ENCODE measurements at places on chromosomes 12 and 14.

DNA sequence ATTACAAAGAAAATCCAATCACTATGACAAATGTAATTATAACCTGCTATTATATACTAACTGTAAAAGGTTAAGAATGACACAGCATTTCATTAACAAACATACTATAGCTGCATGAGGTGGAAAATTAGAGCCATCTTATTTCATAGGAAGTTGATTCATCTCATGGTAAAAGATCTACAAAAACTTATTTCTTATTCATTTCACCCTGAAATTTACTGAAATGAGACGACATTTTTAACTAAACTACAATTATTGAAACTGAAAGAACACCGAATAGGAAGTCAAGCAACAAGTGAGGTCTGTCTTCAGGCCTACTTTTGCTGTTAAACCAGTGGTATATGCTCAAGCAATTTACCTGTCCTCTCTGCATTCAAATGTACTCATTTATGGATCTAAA, 87.2 kb downstream of the CEP83 start:
- DNase-seq: no peak

GRCh38 chr12:89040146-89040964, 311.9 kb downstream of the DUSP6 start:
- DNase-seq: no peak

DNA sequence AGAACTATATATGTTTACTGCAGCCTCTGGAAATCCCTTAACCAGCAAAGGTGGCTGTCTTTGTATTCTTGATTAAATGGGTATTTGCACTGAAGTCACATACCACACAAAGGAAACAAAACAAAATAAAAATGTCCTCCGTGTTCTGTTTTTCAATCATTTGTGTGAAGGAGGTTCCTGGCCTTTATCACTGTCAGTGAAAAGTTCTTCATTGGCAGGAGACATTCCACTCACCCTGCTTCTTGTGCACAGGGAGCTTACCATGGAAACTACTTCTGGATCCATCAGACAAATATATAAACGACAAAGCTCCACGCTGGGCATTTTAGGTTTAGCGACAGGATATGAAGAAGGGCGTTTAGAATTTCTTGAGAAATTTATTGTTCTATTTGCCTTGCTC, 5.7 kb upstream of the NKX2-8 start:
- DNase-seq: no peak

- DNase-seq: no peak
Observed at GRCh38 chr14:92341791-92342190, 18.8 kb downstream of the SLC24A4 start.

DNA sequence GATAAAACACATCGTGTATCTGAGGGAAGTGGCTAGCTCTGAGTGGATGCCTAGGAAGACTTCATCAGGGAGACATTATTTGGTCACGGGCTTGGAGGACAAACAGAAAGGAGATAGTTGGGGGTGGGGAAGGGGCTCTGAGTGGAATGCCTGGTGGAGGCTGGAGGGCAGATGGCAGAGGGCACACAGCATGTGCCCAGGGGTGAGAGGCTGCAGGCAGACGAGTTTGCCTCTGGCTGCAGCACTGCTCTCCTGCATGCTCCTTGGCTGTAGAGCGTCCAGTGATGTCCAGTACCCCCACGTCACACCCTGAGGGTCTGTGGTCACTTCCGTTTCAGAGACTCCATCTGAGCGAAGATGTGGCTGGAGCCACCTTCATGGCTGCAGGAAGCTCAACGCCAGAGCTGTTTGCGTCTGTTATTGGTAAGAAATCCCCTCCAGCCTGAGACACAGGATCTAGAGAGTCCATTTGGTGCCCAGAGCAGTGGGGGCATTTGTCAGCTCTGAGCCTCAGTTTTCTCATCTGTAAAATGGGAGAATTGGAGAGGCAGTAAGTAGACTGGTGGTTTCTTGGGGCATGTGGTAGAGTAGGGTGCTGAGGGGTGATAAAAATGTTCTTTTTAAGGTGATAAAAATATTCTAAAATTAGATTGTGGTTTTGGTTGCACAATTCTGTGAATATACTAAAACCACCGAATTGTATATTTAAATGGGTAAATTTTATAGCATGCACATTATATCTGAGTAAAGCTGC, 71.7 kb upstream of the RIN3 start:
- DNase-seq: no peak

GRCh38 chr12:119274636-119275065, 59.9 kb upstream of the CCDC60 start:
- DNase-seq: no peak

- DNase-seq: no peak
Observed at GRCh38 chr14:38910092-38910491, 192.9 kb downstream of the SEC23A start.

- DNase-seq: peak; percentile 17
Observed at GRCh38 chr12:55068416-55069010, 48.7 kb downstream of the NEUROD4 start.

- DNase-seq: no peak
Observed at GRCh38 chr14:50985124-50985858, 41.0 kb upstream of the PYGL start.

GRCh38 chr12:126974779-126975178, 1292.2 kb upstream of the TMEM132C start:
- DNase-seq: no peak

- no peak for DNase-seq
Observed at GRCh38 chr14:68777644-68778043, 15.2 kb downstream of the ZFP36L1 start.

GRCh38 chr12:46492471-46493085, 120.0 kb upstream of the SLC38A2 start:
- DNase-seq: no peak

DNA sequence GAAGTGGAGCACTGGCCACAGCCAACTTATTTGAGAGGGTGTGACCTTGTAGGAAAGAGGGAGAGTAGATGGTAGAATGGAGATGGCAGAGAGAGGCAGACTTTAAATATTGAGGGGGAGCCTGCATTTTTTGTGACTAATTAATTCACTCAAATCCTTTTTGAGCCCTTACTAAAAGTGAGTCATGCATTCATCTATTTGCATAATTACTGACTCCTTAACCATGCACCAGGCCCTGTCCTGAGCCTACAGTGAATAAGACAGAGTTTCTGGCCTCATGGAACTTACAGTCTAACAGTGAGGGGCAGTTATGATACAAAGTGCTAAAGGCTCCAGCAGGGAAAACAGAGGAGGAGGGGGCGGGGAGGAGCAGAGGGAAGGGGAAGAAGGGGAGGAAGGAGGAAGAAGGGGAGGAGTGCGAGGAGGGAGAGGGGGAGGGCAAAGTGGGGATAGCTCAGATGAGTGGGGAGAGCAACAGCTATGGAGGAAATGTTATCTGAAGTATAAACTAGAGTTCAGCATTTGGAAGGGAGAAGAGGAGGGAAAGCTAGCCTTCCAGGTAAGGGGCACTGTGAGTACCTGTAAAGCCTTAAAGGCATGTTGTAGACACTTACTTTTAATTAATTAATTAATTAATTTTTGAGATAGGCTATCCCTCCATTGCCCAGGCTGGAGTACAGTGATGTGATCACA, 7.5 kb upstream of the CTDSP2 start:
- no peak for DNase-seq

GRCh38 chr14:55807053-55807880, 227.3 kb downstream of the KTN1 start:
- DNase-seq: peak; percentile 35

GRCh38 chr12:19177754-19178153, 48.2 kb downstream of the PLEKHA5 start:
- no peak for DNase-seq

- no peak for DNase-seq
Observed at GRCh38 chr14:49988080-49988990, 95.5 kb downstream of the ARF6 start.

DNA sequence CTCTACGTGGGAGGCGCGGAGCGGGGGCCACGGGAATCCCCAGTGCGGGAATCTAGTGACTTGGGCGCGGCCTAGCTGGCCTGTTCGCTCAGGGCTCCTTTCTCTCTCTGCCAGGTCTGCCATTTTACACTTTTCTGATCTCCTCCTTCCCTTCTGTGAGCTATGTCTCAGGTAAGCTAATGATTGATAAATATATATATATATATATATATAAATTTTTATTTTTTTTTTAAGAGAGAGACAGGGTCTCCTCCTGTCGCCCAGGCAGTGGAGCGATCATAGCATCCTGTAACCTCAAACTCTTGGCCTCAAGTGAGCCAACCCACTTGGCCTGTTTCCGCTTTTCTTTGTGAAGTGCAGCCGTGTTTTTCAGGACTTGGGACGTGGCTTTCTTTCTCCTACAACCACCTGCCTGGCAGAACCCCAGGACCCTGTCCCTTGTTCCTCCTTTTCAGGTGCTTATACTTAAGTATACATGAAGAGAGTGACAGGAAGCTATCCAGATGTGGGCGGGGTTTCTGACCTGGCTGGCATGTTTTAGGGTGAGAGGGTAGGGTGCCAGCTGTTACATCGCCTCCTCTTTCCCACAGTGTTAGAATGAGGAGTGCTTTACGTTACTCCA, 547 bp downstream of the ZNF140 start:
- DNase-seq: no peak

DNA sequence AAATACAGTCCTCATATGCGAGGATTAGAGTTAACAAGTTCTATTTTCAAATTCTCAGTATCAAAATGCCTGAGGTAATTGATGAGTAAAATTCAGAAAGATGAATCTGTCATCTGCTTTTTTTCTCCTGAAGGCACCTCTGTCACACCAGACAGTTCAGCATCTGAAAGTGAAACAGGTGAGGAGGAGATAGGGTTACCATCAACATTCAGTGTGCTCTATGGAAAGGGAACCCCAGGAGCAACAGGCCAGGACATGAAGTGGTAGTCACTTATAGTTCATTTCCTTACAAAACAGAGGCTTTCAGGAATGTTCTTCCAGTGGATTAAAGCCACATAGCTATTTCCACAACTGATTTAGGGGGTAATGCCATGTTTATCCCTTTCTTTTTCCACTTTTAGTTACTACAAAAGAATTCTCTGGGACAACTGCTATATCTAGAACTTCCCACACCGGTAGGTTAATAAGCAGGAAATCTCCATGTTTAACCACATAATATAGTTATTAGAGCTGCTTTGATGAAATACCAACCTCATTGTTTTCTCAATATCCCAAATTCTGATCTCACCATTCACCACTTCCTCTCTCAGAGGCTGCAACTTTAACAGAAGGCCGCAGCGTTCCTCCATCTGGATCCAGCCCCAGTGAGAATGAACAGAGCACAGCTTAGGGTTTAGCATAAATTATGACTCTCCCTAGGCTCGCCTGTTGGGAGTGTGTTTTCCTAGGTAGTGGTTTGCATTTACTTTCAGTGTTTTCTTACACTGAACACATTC, 177.0 kb upstream of the CNTN1 start:
- no peak for DNase-seq

DNA sequence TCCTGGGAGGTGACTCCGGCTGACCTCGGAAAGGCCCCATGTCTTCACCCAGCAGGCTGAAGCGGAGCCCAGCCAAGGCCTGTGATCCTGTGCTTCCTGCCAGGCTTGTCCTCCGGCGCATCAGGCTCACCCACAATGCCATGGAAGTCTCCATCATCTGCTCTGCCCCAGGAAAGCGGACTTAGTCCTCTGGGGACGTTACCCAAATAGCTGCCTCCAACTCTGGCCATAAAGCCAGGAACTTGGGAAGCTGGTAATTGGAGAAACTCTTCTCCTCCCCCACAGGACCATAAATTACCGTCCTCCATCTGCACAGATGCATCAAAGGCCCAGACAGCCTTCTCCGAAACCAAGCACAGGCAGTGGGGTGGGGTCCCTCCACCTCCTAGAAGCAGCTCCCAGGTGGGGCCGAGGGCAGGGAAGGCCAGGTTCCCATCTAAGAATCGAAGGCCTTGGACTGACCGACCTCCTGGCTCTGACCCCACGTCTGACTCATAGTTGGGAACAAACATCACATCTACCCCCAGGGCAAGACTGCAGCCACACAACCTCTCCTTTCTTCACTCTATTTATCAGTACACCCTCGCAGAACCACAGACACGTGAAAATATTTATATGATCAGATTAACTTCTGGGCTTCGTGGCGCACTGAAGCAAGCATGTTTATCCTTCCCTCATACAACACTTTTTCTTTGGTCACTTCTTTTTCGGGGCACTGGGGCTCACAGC, 56.4 kb downstream of the PITPNM2 start:
- no peak for DNase-seq

DNA sequence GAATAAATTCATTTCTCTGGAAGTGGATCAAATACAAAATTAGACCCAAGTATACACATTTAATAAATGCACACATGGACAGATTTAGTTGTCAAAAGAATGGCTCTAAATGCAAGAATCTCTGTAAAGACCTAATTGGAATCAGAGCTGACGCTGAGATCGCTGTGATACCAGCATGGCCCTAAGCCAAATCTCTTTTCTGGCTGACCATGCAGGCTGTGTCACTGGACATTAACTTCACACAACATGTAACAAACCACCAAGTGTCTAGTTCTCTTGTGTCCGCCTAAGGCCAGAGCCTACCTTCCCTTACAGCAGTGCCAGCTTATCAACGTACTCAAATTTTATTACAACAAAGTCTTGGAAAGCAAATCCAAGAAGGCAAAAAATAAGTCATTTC, 127.5 kb downstream of the MED13L start:
- no peak for DNase-seq

- DNase-seq: no peak
Observed at GRCh38 chr14:104293851-104294627, 155.7 kb downstream of the KIF26A start.

DNA sequence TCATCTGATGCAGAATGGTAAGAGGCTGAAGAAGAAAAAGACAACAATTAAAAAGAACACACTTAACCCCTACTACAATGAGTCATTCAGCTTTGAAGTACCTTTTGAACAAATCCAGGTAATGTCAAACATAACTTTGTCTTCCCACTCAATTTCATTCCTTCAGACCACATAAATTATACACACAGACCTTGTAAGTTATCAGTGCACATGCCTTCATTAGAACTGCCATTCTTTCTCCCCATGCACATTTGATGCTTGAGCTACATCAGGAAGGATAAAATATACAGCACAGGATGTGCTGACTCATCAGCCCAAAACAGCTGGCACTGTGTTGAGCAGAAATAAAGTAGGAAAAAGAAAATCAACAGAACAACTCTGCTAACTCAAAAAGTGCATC, 246.7 kb downstream of the PAWR start:
- no peak for DNase-seq

DNA sequence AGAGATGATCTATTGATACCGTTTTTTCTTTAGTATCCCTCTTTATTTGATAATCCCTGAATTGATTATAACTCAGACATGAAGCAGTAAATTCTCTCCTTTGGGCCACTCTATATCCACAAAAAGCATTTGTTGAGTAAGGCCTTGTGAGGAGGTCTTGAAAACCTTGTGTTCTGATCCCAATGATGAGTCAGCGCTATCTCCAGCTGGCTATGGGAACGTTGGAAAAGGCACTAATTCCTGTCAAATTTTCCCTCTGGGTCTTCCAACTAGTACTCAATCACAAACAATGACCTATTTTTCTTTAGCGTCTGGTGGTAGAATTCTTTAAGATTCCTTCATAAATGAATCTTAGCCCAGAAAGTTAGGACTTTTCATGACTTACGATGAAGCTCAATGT, 168.4 kb upstream of the LRIG3 start:
- DNase-seq: no peak

GRCh38 chr14:44966601-44967336, 4.8 kb downstream of the TOGARAM1 start:
- no peak for DNase-seq

- no peak for DNase-seq
Observed at GRCh38 chr14:106203438-106203837, 677.1 kb downstream of the TMEM121 start.
